ENCODE measurements at places on chromosomes 2 and 18.

- DNase-seq: no peak
These were observed 3.0 kb downstream of the SPATS2L start for GRCh38 chr2:200309296-200310049.

DNA sequence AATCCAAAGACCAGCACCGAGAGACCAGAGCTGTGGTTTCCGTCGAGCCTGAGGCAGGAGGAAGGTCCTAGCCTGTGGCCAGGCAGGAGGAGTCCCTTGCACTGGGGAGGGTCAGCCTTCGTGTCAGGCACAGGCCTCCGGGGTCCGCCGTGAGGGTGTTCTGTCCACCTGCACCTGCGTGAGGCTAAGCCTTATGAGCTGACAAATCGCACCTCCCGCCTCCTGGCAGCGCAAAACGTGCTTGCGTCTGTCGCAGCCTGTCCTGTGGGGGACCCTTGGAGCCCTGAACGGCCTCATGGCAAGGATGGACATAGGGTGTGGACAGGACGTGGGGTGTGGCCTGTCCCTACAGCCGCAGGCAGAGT, 73.3 kb downstream of the KCNG2 start:
- DNase-seq: no peak

DNA sequence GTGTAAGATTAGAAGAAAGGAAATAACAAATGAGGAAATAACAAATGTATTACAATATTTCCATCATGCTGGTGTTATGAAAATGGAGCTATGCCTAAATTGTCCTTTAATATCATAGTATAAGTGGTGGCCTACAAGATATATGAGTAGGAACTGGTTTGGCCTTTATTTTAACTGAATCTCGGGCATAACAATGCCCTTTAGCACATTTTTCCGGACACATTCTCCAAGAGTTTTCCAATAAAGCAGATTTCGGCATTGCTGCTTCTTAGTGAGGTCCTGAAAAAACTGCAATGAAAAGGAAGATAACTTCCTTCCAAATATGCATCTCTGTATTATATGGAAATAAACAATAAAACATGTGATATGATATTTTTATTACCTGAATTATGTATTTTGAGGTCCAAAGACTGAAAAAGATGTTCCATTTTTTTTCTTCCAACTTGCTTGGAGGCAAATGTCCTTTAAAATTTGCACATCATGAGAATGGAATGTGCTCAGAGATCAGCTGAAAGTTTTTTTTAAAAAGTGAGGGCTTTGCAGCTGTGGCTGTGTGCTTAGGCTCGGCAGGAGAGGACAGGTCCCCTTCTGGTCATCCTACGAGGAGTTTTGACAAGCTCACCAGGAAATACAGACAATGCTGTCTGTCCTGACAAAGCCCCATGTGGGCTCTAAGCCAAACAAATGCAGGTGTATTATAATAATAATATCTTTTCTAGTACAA, 132.3 kb upstream of the RND3 start:
- DNase-seq: no peak

- DNase-seq: no peak
These were observed 2.4 kb downstream of the MTCL1 start for GRCh38 chr18:8707556-8708300.

DNA sequence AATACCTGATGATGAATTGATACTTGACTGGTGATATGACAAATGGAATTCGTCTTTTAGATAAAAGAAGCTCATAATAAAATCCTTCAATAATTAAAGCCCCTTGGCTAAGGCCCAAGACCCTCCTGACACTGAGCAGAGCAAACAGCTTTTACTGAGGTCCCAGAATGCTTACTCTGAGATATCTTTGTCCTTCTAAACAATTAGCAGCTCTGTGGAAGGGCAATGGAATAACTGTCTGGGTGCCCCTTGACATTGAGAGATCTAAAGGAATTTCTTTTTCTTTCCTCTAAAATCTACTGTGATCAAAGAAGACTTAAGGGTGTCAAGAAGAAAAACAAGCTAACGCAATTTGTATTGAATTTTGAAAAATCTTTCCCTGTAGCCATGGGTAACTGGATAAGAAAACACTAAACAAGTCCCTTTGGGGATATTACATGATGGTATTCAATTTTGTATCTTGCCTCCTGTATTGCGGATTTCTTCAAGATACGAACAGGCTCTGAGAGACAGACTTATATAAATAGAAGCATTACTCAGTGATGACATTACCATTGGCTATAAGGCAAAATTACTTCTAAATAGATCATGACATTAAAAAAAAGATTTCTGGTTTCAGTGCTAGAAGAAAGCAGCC, 128.8 kb downstream of the MREG start:
- no peak for DNase-seq

DNA sequence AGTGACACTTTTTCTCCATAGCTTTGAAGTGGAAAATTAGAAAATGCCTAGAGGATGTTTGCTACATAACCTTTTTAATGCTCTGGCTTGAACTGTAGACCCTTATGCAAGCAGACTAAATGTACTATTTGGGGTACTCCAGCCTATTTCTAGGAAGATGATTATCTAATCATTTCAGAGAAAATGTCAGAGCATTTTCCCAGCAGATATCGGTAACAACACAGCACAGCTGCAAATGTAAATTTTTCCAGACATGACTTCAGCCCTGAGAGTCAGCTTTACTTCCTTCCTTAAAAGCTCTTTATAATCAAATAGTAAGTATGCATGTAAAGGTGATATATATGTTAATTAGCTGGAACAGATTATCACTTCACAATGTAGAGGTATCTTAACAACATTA, 1647.1 kb downstream of the SUCLG1 start:
- DNase-seq: no peak

DNA sequence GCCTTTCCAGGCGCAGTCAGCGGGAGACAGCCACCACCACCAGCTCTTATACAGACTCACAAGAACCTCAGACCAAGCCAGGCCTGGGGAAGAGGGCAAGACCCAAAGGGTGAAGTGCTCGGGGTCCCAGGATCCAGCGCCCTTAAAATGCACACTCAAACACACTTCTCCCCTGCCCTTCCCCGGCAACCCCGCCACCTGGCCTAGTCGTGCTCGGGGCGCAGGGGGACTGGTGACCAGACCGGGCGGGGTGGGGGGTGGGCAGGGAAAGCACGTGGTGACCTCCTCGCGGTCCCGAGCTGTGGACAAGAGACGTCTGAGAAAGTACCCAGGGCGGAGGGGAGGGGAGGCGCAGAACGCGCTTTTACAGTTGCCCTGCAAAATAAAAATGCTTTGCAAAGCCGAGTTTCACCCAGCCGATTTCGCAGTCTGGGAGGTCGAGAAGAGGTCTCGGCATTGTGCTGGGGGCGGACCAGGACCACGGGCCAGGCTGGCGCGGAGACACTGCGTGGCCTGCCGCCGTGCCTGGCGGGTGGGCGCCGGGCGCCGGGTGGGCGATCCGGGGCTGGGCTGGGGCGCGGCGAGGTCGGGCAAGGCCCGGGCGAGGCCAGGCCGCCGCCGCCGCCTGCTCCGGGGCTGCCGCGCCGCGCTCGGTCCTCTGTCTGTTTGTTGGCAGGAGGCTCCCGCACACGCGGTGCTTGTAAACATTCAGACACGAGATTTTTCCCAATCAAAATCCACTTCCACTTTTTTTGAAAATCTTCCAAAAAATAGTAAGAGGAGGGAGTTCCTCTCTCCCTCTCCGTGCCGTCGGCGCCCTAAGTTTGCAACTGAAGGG, 2.0 kb downstream of the BCL11A start:
- DNase-seq: no peak

DNA sequence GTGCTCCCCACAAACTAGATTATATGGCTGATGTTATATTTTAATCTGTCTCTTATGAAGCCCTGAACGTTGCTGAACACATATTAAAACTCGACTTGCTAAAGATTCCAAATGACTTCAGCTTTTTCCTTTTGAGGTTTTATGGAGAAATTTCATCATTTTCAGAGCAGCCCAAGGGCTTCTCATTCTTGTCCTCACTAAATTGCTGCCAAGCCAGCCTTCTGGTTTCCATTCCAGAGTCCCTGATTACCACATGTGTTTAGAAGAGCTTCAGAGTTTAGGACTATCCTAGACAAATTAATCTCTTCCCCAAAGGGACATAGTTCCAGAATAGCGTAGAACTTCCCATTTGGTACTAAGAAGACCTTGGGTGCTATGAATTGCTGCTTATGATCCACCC, 77.8 kb upstream of the CCDC195 start:
- DNase-seq: no peak

- no peak for DNase-seq
These were observed 12.4 kb downstream of the IGFBP2 start for GRCh38 chr2:216645636-216645950.

- no peak for DNase-seq
These were observed 487.0 kb upstream of the FANCL start for GRCh38 chr2:58727981-58728656.

DNA sequence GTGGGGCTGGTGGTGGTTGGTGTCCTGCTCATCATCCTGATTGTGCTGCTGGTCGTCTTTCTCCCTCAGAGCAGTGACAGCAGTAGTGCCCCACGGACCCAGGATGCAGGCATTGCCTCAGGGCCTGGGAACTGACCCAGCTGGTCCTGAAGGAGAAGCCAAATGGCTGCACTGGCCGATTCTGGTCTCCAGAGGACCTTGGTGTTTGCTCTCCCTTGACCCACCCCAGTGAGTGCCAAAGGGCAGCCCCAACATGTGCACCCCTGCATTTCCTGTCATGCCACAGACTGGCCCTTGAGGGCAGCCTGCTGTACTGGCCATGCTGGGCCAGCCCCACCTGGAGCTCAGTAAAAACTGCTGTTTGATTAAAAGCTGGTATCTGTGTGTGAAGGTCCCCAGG, 2.5 kb upstream of the RNF181 start:
- no peak for DNase-seq

- DNase-seq: no peak
These were observed 2.5 kb upstream of the SERPINE2 start for GRCh38 chr2:224041554-224041953.

- no peak for DNase-seq
These were observed 428.3 kb downstream of the MBD2 start for GRCh38 chr18:53796040-53796729.

DNA sequence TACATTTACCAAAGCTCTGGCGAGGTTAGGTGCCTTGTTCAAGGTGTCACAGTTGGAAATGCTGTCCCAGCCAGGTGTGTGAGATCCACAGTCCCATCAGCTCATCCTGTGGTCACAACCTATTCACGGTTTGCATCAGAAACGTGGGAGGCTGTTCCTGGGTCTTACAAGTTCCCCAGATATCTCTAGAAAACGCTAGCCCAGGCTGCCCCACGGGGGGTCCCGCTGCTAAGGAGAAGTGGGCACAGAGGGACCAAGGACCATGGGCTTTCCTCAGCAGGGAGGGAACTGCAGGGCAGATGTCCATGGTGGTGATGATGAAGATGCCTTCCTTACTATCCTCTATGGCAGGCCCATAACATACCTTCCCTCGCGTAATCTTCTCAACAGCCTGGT, 649 bp downstream of the FECH start:
- no peak for DNase-seq

DNA sequence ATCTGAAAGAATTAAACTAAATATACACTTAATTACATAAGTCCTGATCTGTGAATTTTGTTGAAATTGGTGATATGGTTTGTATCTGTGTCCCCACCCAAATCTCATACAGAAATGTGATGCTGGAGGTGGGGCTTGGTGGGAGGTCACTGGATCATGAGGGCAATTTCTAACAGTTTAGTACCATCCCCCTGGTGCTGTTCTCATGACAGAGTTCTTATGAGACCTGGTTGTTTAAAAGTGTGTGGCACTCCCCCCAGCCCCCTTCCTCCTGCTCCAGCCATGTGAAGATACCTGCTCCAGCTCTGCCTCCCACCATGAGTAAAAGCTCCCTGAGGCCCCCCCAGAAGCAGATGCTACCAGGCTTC, 18.7 kb downstream of the FEZ2 start:
- no peak for DNase-seq

DNA sequence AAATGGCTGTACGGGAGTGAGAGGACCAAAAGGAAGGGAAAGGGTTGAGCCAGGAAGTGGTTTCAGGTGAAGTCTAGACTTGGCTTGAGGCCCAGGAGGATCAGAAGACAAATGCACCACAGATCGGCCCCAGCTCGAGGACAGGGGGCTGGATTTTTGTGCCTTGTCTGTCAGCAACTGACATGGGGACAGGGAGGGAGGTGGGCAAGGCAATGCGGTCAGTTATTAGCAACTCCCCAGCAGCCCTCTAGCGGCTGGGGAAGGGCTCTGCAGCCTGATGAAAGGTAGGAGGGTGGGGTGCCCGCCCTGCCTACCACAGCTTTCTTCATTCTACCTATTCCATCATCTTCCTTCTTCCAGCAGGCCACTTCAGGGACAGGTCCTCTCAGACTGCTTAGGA, 50.0 kb downstream of the CPO start:
- no peak for DNase-seq

- no peak for DNase-seq
These were observed 48.9 kb downstream of the COPS8 start for GRCh38 chr2:237134321-237135230.

- DNase-seq: no peak
These were observed 373.3 kb upstream of the GALNT5 start for GRCh38 chr2:156884216-156884615.

- no peak for DNase-seq
These were observed 18.1 kb upstream of the PKDCC start for GRCh38 chr2:42029639-42030199.

DNA sequence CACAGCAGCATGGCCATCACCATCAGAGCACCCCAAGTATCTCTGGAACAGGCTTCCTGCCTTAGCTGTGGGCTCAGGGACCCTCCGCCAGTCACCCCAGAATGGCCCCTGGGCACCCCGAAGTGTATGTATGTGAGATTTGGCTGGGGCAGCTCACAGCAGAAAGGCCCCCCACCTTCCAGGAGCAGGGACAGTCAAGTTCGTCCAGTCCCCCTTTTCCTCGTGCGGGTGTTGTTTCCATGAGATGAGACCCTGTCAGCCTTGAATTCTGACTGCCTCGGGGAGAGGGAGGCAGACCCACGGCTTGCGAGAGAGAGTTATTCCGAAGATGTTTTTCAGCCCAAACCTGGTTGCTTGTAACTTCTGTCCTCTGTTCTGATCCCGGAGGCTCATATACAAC, 290.9 kb upstream of the HDAC4 start:
- DNase-seq: no peak

DNA sequence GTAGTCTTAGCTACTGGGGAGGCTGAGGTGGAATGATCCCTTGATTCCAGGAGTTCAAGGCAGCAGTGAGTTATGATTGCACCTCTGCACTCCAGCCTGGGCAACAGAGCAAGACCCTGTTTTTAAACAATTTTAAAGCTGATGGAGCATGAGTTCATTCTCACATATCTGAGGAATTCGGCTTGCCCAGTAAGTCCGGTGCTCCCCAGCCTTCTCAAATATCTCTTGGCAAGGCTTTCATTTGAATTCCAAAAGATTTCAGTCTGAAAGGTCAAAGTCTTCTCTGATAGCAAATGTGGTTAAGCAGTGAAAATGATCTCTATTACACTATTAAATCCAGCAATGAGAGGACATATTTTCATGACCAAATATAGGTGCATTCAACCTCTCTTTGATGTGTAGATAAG, 27.9 kb downstream of the PIEZO2 start:
- no peak for DNase-seq

All from NCI-H524 treated with DMSO at 0.1 percent for 48 hours (cell line).